NCI-H1694 treated with DMSO at 0.1 percent for 48 hours (cell line): ENCODE measurements at places on chromosomes 1 and 21.

DNA sequence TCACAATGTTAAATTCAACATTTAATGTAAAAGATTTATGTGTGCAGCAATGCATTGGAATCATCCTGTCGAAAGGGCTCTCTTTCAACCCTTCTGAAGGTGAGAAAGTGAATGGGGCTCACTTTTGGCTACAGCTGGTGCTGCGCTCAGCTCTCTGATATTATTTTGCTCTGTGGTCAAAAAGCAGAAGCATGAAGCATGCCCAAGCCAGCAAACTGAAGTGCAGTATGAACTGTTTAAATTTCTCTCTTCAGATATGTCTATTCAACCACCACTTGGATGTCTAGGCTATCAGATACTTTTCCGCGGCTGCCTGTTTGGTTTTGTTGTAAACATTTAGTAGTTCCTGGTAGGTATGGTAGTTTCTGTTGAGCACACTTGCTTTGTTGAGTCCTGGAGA is 216.9 kb upstream of the TMPRSS15 start:
- no peak for DNase-seq

- DNase-seq: no peak
Measured at GRCh38 chr1:21072721-21073120, 104.0 kb downstream of the EIF4G3 start.

GRCh38 chr21:42737951-42738590 is 84.7 kb downstream of the PDE9A start:
- DNase-seq: no peak

- no peak for DNase-seq
Measured at GRCh38 chr1:89065079-89065868, at the start of gene GBP1. Gene GBP1, minus strand, starts transcription at chr1:89065208. Its CDS starts 1,974 bp downstream, at chr1:89063234.

DNA sequence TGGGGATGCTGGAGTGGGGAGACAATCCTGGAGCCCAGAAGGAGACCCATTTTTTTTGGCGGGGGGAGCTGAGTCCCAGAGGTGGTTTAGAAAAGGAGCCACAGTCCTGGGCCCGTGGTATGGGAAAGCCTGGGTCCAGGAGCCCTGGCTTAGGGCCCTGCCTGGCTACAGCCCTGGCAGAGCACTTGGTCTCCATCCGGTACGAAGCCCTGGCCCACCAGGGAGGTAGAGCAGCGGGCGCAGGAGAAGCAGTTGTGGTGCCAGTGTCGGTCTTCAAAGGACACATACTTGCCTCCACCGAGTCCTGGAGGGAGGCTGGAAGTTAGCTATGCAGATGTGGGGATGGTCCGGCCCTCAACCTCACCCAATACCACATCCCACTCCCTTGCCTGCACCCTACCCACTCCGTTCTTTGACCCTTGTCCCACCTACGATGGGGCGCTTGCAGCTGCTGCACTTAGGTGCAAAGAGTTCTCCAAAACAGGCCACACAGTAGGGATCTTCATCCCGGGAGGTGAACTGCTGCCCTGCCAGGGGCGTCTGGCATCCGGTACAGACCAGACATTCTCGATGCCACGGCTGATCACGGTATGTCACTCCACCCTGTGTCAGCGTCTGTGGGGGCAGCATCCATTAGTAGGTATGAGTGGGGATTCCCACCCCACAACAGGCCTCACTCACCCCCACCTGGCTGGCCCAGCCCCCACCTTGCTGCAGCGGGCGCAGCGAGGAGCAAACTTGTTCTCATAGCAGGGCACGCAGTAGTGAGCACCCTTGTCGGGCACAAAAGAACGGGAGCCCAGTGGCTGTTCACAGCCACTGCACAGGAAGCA is 7.7 kb upstream of the SF3A3 start:
- DNase-seq: no peak

DNA sequence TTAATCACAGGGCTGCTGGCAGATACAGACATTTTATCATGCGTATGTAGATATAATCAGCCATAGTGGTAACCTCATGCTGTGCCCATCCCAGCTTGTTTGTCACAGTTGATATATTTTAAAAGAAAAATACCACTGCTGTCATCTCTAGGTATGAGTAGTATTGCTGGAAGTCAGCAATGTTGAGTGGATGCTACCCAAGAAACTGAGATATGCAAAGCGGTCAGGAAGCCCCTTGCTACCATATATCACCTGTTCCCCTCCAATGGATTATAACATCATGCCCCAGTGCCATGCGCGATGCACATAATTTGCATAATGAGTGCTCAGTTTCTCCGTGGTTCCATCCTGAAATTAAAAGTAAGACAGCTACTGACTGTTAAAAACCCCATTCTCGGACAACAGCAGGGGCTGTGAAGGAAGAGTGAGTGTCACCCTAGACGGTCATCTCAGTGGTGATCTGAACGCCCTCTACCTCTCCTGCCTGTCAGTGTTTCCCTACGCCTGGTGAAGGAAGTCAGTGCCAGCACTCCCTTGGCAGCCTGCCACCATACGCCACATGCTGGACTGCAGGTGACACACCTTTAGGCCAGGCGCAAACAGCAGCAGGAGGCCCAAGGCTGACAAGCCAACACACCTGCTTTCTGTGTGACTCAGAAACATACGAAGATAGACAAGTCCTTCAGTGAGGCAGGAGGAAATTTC is 2.7 kb downstream of the IL10RB start:
- no peak for DNase-seq

DNA sequence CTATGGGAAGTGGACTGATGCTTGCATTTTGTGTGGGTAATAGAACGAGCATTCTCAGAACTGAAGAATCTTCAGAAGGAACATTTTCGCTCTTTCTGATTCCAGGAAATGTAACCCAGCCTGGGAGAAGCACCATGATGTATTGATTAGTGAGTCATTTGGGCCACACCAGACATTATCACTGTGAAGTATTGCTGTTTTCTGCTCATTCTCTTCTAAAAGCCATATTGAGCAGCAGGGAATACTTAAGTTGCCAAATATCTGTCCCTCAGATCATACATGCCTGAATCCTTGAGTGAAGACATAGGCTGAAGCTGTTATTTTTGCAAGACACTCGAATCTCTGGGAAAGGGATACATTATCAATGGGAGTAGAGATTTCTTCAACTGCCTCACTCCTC is 213.1 kb downstream of the PCP4 start:
- no peak for DNase-seq

DNA sequence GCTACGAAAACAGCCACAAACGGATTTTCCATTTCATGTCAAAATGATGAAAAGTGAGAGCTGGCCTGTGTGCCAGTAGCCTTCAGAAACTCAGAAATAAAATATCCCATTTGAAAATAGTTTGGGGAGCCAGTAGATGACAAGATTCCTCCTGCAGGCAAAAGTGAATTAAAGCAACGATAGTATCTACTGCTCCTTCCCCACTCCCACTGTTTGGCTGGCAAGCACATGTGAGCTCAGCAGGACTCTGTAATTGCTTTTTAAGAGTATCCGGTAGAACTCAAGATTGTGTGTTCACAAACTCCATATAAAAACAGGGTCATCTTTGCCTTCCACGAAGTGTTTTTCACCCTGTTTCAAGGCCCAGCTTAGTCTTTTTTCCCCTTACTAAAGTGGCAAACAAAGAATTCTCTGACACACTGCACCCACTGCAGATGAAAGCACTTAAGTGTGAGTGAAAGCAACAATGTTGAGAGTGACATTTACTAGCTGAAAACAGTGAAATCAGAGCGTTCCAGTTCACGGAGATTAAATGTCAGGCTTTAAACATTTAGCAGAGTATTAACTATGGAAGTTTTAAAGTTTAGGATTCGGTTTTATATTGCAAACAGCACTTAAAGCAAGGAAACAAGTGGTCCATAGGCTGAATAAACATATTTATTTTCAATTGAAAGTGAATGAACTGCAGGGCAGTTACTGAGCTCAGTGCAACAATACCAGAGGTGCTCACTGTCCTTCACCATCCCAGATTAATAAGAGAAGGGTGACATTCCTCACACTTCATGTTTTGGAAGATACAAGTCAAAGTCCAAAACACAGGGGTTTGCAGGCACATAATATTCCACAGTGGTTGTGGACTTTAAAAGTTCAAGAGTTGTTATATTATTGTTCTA is 70.0 kb downstream of the ALG14 start:
- no peak for DNase-seq

- no peak for DNase-seq
Measured at GRCh38 chr1:171084091-171084490, 6.6 kb upstream of the FMO3 start.

DNA sequence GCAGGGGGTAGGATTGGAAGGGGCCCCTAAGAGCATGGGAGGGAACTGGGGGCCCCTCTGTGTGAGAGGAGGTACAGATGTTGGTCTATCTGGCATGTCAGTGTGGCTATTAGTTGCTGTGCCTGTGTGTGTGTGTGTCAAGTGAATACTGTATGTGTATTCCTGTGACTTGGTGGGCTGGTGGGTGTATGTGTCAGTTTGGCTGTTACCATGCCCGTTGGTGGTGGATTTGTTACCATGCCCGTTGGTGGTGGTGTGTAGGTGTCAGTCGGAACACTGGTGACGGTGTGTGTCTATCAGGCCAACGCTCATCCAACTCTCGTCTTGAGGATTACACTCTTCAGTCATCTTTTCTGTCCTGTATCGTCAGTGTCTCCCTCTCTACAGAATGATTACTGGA is 22.6 kb downstream of the TFAP2E start:
- DNase-seq: no peak

- no peak for DNase-seq
Measured at GRCh38 chr1:107526524-107527198, 385.8 kb downstream of the NTNG1 start.

- no peak for DNase-seq
Measured at GRCh38 chr1:235430991-235431390, 63.8 kb downstream of the TBCE start.

DNA sequence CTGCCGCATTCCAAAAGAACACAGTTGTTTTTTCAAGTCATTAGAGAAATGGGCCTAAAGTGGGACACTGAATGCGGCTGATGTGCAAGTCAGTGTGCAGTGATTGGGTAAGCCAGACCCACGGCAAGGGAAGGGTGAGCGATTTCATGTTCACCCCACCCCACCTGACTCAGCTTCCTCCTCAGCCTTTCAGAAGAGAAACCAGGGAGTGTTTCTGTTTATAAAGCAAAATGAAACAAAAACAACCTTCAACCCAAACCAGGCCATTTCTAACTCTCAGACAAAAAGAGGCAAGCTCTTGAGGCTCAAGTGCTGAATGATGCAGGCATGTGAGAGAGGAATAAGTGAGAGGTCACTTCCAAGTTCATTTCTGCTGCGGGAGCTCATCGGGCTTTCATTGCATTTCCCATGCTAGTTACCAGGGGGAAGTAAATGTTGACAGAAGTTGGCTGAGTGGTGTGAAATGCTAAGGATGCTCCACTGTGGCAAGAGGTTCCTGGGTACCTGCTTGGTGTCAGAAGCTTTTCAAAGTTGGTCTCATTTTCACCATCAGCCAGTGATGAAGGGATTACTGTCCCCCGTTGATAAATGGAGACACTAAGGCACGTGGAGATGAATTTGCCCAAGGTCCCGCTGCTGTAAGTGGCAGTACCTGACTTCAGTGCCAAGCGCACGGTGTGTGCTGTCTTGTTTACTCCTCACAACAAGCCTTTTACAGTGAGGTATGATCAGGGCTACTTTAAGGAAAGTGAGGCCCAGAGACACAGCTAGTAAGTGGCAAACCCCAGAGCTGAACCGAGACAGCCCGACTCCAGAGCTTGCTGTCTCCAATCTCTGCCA is 29.1 kb downstream of the STPG1 start:
- no peak for DNase-seq

GRCh38 chr1:11874624-11875023 is 15.9 kb upstream of the NPPB start:
- DNase-seq: no peak

DNA sequence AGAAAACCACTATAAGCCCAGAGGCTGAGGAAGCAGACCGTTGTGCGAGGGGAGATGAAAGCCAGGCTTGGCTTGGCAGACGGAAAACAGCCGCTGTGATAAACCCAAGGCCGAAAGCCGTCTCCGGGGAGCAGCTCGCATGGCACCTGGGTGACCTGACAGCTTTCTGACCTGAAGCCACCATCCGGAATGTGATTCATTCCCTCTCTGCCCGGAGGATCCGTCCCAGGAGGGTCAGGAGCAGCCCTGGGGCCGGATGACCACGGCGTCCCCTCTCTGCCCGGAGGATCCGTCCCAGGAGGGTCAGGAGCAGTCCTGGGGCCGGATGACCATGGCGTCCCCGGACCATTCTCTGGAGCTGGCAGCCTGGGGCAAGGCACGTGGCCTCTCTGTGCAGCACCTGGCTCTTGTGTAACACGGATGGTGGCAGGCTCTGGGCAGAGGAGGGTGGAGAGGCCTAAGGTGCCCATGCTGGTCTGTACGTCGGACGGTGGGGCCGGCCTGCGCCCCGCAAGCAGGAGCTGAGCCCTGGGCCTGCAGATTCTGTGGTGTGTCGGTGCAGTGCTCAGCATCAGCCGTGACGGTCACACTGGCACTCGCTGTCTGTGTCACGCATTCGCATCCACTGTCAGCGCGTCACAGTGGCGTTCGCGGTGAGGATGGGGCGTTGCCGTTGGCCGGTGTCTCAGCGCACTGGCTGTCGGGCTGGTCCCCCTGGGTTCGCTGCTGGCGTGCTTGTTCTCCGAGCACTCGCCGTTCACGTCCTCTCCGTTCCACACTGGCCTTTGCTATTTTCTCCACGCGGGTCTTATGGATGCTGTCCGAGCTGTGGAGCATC is 50.3 kb downstream of the SLX9 start:
- DNase-seq: no peak

- no peak for DNase-seq
Measured at GRCh38 chr1:19448491-19449439, 36.6 kb downstream of the CAPZB start.

- no peak for DNase-seq
Measured at GRCh38 chr1:147417024-147417423, 124.3 kb upstream of the BCL9 start.

- peak; percentile 4 for DNase-seq
Measured at GRCh38 chr1:51569284-51570062, 47.4 kb upstream of the OSBPL9 start.

DNA sequence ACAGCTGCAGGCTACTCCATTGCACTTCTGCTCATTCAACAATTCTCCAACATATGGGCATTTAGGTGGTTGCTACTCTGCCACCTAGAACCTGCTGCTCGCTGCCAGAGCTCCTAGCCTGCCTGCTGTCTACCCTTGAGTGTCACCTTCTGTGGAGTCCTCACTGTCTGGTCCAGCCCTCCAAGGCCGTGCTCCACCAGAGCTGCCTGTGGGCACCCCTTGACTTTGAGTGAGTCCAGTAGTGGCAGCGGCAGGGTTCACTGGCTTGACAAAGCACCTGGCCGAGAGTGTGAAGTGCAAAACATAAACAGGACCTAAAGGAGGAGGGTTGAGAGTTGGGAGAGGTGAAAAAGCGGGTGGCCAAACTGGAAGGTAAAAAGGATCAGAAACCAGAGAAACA is 120.3 kb upstream of the DNAH14 start:
- DNase-seq: no peak

DNA sequence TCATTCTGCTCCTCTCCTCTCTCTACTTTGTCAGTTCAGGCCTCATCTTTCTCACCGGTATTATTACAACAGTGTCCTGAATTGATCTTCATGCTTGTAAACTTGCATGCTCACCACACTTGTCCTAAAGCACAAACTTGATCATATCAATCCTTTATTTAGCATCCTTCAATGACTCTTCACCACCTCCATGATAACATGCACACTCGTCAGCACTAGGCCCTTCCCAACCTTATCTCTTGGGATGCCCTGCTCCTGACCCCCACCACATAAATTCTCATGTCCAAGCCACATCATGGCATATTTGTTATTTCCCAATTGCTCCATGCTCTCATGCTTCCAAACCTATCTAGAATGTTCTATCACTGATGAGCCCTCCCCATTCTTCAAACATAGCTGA is 103.1 kb downstream of the ENAH start:
- DNase-seq: no peak
